Karpas-422 (cell line): ENCODE measurements at places on chromosomes 11 and 22.
A peak's percentile ranks its signal among the peaks of the same experiment; 100 is the strongest.

- DNase-seq: no peak
These were observed 137.7 kb upstream of the BLID start for GRCh38 chr11:122253589-122254231.

DNA sequence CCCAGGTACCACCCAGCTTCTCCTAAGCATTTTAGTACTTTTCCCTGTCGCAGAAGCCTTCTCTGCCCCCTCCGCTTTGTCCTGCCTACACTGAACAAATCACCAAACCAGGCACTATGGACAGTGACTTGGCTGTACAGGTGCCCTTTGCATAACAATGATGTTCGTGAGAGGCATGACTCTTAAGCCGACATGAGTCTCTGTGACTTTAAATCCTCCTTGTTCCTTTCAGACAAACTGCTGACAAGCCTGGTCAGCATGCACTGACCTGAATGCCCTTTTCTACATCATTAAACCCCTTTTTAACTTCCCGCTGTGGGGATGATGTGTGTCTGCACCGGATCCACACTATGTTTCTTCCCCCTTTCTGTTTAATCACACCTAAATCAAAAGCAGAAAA, 16.6 kb downstream of the CAVIN3 start:
- DNase-seq: no peak

- no peak for DNase-seq
These were observed 20.9 kb downstream of the SHISAL1 start for GRCh38 chr22:44291674-44292360.

DNA sequence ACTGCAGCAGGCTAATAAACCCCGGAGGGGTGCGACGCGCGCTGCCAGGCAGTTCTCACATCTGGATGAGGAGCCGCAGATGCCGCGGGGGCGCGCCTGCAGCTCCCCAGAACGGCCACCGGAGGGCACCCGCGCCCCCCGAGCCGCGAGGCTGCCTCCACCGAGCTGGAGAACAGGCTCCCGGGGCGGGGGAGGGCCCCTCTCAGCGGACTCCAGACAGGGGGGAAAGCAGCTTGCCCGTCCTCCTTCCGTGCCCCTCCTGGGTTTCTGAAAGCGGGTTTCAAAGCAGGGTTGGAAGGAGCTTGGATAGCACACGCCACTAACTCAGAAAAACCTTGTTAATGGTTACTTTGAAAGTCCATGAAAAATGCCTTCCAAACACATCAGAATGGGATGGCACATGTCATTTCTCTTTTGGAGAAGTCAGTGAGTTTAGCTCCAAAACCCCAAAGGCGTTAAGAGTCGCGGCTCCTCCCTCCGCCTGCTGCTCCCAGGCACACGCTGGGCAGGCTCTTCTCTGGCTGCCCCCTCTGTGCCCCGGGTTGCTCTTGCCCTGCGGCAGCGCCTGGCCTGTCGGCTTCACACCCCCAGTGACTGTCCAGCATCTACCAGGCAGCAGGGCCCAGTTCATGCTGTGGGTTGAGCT, 317.8 kb downstream of the NTM start:
- peak; percentile 63 for DNase-seq

DNA sequence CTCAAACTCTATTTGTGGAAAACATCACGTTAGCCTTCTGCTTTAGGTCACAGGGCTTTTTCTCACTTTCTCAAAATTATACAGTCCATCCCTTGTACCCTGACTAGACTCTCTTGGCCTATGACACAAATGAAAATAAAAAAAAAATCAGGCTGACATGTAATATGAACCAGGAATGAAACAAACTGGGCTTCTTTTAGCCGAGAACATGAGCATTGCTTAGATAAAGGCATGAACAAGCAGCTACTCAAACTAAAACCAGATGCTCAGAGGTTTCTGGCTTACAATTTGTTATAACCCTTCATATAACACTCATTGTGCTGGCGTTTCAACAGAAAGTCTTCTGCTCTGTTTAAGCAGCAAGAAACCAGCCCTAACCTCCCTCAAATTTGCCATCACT, 265.5 kb upstream of the NARS2 start:
- DNase-seq: no peak

DNA sequence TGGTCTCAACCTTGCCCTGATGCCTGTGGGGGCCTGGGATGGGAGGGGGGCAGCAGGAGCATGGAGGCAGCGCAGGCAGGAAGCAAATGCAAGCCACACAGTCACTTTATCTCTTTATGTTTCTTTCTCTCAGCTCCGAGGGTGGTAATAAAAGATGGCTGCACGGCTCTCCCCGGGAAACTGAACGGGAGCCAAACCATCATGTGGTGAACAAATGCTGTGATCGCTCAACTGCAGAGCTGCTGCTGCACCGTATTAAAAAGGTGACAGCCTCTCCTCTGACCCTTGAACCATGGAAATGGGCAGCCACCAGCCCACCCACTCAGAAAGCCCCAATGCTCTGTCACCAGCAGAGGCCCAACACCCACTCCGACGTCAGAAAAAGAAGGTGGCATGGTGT, 110.0 kb downstream of the TIMP3 start:
- no peak for DNase-seq

- no peak for DNase-seq
These were observed 22.4 kb upstream of the LRRC10B start for GRCh38 chr11:61486011-61486620.

GRCh38 chr11:120375076-120375475, 38.9 kb downstream of the ARHGEF12 start:
- no peak for DNase-seq

- DNase-seq: no peak
These were observed 11.8 kb downstream of the PNPLA5 start for GRCh38 chr22:43879901-43880540.

DNA sequence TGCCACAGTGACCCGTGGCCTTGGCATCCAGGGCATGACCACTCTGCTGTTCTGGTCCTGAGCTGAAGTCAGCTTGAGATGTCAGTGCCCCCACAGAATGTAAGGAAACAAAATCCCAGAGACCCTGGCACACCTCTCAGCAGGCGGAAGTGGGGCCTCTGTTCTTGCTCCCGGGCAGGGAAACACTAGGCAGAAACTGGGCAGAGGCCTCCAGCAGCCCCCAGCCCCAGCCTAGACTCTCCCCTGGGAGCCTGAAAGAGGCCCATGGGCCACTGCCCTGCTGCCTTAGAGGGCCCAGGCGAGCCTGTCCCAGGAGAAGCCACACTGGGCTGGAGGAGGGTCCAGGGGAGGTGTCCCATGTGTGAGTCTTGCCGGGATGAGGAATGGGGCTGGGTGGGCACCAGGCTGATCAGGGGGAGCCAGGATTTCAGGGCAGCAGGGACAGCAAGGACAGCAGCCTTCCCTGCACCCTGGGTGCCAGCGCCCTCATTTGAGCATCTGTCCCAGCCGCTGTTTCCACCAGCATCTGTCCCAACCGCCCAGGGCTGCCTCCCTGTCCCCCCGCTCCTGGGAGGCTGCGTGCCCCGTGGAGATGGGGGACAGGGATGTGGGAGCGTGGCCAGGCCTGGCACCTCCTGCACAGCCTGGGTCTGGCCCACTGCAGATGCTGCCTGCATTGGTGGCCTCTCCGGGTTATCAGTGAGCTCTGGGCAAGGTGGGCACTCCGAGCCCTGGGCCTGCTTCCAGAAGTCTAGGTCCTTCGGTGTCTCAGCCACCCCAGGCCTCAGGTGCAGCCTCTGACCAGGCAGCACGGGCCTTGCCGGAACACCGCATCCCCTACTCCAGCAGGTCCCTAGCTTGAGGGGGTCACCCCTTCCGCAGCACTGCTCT, 1072.4 kb downstream of the BRD1 start:
- no peak for DNase-seq

GRCh38 chr11:9687711-9688477, 24.0 kb downstream of the SWAP70 start:
- no peak for DNase-seq

DNA sequence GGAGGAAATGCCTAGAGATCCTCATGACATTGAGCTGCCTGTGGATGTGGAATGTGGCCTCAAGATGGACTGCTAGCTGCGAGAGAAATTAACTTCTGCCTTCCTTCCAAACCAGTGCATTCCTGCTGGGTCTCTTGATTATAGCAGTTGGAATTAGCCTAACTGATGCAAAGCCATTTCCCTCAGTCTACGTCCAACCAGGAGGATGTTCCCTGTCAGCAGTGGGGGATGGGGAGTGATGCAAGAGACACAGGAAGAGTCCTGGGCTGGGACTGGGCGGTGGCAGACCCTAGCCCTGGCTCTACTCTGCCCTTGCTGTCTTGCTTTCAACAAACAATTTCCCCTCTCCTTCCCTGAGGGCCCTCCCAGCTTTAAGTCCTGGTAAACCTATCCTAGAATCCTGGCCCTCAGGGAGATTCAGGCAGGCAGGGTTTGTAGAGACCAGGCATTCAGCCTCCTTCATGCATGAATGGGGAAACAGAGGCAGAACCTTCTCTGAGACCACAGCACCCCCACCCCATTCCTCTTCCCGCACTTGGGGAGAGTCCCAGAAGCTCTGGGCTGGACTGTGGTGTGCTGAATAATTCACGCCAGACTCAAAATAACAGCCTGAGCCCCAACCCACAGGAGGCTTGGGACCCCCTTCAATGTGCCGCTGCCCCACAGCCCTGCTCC, 17.0 kb downstream of the C11orf96 start:
- no peak for DNase-seq

- DNase-seq: no peak
These were observed 134.4 kb upstream of the SORL1-AS1 start for GRCh38 chr11:121587182-121587581.

- DNase-seq: peak; percentile 68
These were observed 107.4 kb downstream of the SERGEF start for GRCh38 chr11:17905477-17905876.

- no peak for DNase-seq
These were observed 911 bp downstream of the EMID1 start for GRCh38 chr22:29206372-29207242.

DNA sequence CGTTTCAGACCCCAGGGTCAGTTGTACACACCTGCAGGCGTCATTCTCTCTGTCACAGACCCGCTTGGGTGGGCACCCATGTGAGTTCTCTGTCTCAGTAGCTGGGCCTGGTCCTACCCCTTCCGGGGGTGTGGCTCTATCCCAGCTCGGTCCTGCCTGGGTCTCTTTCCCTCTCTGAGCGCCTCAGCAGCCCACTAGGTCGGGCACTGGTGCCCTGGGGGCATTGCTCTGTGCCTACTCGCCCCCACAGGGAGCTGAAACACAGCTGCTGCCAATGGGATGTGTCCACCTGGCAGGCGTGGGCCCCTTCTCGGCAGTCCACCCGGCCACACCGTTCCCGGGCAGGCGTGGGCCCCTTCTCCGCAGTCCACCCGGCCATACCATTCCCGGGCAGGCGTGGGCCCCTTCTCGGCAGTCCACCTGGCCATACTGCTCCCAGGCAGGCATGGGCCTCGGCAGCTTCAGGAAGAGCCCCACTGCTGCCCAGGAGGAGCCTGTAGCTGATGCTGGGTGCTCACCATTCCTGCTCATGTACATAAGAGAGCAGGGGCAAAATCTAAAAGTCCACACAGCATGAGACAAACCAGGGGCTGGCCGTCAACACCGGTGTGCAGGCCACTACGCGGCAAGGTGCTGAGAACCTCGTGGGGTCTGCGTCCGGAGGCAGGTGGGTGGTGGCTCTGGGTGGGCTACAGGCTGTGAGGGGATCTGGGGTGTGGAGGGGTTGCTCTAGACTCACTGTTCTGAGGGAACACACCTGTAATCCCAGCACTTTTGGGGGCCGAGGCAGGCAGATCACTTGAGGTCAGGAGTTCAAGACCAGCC, 12.3 kb downstream of the MLC1 start:
- DNase-seq: no peak

DNA sequence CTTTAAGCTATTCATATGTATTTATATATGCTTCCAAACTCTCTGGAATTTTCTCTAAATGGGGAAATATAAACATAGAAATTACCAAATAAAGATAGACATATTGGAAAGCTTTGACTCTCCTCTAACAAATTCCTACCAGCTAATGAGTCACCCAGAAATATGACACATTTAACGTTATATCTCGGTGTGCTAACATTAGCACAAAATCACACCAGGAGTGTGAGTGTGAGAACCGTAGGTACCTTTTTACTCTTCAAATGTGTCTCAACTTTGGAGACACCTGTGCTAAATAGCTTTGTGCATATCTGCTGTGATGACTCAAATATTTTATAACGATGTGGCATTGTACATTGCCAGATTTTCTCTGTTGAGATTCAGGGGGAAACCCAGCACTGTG, 714.4 kb downstream of the METTL15 start:
- no peak for DNase-seq

DNA sequence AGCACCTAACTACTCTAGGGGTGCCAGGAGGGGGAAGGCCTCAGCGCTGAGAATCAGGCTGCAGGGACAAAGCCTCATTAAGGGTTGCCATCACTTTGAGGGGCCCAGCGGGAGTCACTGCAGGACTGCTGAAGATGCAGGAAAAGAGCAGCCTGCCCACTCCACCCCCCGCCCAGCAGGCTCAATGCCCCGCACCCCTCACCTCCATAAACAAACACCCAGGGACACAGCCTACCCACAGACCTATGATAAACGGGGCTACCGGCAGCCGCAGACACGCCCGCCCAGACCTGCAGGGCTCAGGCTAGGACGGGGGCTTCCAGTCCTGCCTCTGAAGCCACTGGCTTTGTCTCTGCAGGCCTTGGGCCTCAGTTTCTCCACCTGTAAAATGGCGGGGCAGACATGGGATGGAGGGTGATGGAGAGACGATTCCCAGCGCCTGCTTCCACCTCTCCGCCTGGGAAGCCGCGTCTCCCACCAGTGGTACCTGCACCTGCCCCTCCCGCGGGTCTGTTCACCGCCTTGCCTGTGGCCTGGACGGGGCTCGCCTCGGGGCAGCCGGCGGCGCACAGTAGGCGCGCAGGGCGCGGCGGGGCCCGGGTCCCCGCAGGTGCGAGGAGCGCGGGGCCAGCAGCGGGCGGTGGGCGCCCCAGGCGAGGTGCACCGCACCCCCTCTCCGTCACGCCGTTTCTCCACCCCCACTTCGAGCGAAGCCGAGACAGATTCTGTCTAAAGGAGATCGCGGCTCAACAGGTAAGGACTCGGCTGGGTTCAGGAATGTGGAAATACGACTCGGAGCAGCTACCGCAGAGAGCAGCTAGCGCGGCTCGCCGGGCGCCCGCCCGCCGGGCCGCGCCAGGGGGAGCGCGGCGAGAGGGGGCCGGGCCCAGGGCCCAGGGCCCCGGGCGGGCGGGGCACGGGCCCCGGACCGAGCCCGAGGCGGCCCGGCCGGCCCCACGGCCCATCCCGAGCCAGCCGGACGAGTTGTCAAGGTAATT, 1.5 kb downstream of the WNT7B start:
- no peak for DNase-seq

GRCh38 chr11:103953797-103954486, 82.5 kb upstream of the DDI1 start:
- no peak for DNase-seq

DNA sequence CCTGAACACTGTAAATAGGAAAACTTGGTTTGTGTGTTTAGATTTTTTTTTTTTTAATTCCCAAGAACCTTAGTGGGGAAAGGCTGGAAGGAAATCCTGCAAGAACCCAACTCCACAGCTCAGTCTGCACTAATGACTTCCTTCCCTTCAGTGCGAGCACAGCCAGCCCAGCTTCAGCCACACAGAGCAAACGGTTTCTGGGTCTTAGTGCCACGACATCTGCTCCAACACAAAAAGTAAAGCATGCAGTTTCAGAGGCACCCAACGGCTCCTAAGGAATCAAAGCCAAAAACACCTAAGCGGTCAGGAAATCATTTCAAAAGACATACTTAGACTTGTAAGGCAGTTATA, 236.1 kb downstream of the TTC28 start:
- no peak for DNase-seq

- peak; percentile 91 for DNase-seq
These were observed 10.5 kb downstream of the AASDHPPT start for GRCh38 chr11:106087815-106088435.
